ENCODE measurements at places on chromosomes 5 and 9.
A peak's percentile ranks its signal among the peaks of the same experiment; 100 is the strongest.

DNA sequence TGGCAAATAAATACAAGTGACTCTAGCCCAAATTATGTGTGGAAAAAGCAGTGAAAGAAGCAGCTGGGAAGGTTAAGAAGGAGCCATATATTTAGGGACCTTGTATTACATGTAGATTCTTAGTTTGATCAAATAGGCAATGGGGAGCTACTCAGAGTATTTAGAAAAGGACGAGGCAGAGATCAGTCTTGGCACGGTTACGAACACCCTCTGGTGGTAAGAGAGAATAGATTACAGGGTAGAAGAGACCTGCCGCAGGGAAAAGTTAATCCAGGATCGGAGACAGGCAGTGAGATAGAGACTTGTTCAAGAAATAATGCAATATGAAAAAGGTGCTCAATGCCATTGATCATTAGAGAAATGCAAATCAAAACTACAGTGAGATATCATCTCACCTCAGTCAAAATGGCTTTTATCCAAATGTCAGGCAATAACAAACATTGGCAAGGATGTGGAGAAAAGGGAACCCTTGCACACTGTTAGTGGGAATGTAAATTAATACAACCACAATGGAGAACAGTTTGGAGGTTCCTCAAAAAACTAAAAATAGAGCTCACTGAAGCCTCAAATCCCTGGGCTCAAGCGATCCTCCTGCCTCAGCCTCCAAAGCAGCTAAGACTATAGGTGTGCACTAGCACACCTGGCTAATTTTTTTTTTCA is 12.0 kb downstream of the INIP start:
- no peak for DNase-seq

DNA sequence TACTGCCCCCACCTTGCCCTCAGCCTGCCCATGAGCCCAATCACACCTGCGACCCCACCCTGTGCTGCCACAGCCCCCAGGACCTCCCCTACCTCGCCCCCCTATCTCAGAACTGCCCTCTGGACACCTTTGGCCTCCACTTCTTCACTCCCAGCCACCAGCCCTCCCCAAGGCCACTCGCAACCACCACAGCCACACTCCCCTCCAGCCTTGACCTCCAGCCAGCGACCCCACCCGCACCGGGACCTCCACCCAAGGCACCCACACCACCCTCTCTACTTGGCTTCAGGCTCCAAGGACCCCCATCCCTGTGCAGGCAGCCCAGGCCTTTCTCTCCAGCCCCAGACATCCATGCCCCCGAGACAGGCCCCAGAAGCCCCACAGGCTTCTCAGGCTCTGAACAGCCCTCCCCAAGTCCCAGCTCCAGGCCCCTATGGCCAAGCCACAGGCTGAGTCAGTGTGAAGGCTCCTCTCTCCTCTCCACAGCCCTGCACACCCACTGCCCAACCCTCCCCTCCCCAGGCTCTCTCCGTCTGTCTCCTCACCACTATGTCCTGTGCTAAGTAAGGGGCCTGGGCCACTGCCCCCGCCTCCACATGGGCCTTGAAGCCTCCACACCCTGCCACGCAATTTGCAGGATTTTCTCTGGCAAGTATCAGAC is 2.0 kb downstream of the AK1 start:
- no peak for DNase-seq

DNA sequence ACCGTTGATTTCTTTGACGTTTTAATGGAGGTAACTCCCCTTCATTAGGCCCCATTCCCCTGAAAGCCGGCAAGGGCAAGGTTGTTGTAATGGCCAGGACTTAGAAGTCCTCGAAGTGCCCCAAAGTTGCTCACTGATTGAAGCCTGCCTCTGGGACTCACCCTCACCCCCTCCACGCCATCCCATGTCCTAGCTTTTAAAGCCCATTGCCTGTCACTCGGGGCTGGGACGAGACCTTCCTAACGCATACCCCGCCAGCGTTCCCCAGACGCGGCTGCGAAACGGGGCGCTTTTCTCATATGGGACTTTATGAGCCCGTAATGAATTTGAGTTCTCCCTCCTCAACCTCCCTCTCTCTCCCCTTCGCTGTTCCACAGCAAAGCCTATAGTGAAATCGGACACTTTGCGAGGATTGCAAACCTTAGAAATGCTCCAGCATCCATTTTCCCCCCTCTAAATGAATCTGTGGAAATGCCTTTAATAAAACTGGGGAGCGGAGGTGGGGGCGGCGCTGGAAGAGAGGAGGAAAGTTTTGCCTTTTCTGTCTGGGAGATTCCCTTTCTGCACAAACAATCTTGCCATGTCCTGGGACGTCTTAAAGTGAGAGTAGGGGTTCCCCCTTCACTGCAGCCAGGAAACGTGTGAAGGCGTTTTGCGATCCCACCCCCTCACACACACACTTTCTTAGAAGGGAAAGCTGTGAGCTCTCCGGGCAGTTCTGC is 1.5 kb downstream of the PAPPA start:
- no peak for DNase-seq

- DNase-seq, result no peak
Observed at GRCh38 chr9:86541014-86541570, 186.9 kb upstream of the TUT7 start.

DNA sequence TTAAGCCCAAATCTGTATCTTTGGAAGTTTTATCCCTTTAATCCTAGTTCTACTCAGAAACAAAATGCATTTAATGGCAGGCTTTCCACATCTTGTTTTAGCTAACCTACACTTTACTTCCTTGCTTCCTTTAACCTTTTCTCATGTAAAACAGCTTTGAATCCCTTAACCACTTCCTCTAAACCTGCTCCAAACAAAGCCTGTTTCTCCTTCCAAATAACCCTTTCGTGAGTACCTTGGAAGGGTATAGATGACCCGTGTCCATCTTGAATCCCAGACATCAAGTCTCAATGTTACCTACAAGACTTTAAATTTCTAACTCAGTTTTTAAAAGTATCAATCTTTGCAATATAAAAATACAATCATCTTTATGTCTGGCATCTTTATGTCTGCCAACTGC is 78.4 kb downstream of the DROSHA start:
- DNase-seq, result no peak

DNA sequence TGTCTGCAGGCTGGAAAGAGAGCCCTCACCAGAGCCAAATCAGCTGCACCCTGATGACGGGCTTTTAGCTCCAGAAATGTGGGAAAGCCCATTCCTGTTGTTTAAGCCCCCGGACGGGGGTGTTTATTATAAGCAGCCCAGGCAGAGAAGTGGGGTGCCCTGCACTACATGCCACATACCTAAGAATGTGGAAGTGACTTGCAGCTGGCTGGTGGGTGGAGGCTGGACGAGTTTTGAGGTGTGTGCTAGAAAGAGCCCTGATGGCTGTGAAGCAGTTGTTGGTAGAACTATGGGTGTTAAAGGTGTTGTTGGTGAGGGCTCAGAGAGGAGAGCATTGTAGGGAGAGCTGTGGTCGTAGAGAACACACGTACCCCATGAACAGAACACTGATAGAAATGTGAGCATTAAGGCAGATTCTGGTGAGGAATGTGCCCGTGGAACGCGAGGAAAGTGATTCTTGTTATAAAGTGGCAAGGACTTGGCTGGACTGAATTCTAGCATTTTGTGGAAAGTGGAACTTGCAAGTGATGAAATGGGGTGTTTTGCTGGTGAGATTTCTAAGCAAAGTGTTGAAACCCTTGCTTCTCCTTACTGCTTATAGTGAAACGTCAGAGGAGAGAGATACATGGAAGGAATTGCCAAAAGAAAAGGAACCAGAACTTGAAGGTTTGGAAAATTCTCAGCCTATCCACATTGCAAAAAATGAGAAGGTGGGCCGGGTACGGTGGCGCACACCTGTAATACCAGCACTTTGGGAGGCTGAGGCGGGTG is 38.9 kb downstream of the AHRR start:
- no peak for DNase-seq

GRCh38 chr5:142107036-142107735 is 1.4 kb upstream of the NDFIP1 start:
- DNase-seq, result no peak

- DNase-seq, result peak; percentile 1
Observed at GRCh38 chr5:141330299-141331080, at the start of gene PCDHGA1. Gene PCDHGA1 (plus strand): TSS chr5:141330514.

- no peak for DNase-seq
Observed at GRCh38 chr5:134547999-134548658, 22.7 kb downstream of the JADE2 start.

DNA sequence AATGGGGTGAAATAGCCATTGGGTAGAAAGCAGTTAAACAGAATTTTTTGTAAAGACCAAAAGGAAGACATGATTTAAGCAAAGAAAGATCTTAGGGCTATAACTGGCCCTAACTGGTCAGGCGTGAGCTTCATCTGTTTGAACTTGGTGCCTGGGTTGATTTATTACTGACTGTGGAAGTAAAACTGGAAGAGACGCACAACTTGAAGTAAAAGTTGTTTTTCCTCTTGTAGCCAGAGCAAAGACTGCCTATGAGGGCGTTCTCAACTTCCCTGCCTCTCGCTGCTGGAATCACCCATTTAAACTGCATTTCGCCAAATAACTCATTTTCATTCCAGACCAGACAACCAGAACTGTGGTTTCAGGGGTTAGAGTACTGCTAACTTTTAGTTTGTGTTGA is 1.5 kb downstream of the THBS4 start:
- no peak for DNase-seq

DNA sequence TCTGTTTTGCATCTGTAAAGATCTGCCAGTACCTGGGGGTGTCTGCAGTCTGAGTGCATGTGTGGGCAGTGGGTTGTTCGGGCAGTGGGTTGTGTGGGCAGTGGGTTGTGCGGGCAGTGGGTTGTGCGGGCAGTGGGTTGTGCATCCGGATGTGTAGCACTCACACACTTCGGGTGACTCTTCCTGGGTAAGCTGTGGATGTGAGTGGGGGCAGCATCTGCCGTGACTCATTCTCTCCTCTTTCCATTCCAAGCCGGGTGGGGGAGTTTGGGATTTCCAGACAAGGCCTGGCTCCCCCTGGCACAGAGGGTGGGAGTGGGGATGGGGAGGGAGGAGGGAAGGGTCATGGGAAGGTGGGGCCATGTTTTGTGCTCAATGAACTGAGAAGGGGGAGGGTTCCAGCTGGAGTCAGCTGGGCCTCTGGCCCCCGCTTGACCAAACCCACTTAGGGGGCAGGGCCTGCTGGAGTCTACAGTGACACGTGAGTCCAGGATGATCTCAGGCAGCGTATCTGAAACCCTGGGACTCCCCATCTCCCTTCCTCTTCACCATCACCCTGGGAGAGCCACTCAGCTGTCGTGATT is 8.3 kb downstream of the CRB2 start:
- DNase-seq, result no peak

DNA sequence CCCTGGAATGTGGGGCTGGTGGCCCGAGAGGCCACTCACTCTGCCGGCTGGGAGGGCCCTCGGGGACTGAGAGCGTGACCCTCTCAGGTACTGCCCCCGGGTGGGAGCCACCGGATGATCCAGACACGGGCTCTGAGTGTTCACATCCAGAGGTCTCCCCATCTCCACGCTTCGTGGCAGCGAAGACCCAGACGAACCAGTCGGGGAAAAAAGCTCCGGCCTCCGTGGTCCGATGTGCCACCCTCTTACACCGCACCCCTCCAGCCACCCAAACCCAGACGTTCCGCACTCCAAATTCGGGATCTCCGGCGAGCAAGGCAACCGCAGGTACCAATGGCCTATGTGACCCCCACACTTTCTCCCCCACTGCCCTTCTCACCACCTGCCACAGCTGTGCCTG is 49.5 kb downstream of the AMBP start:
- no peak for DNase-seq

DNA sequence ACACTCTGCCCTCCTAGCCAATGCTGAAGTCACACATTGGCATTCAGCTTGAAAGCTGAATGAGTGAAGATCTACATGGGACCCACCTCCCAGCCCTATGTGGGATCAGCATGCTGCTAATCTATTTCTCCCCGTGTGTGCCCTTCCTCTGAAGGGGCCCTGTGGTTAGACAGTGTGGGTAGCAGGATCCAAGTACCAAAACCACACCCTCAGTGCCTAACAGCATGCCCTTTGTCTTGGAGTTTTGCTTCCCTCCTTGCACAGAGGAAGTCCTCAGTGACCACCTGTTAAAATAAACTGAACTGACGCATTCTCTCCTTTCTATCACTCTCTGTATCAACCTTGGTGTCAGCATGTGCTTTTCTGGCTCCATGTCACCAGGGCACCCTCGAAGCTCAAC is 25.0 kb downstream of the SH3TC2 start:
- DNase-seq, result no peak

- no peak for DNase-seq
Observed at GRCh38 chr9:126219166-126219565, 107.5 kb upstream of the MVB12B start.

DNA sequence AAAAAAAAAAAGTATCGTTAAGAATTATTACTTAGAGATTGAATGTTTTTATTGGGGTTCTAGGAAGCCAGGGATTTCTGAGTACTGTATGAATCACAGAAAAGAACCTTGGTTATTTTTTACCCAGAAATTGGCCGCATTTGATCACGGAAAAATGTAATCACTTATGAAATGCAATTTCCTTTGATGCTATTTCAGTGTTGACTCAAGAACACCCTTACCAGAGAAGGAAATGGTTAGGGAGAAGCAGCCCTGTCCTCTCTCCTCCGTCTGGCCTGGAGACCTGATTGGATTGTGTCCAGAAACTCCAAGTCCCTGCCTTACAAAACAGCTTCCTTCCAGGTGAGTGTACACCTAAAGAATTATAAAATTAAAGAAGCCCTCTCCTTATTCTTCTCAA is 116.7 kb downstream of the MED10 start:
- no peak for DNase-seq
